Activated T-helper 2 cell treated with anti-CD3 and anti-CD28 coated beads, Interferon-gamma antibody, Interleukin-2, Interleukin-4, amounts not matched to agents 10 μg/mL and 5 μg/mL and 100 μg/mL, durations not matched to agents 14 hours and 24 hours and 36 hours (primary cell): ENCODE measurements at places on chromosomes 3 and 15. TPM values are rescaled to one million over a fixed set of nuclear protein-coding genes. Genes with fewer than 3 reads are reported as not detected.

The PTPRG gene
- 5.1 and 5.3 TPM in 2 replicates for total RNA-seq

The ECE2 gene
- not detected in 2 replicates for total RNA-seq

The GP9 gene
- not detected in 2 replicates for total RNA-seq

The NR1D2 gene
- total RNA-seq = 2.5 and 3.3 TPM in 2 replicates

The IQCF5 gene
- not detected in 2 replicates for total RNA-seq

The PRRT3 gene
- total RNA-seq = 10.7 and 11.3 TPM in 2 replicates

- no peaks in the 10 kb centered on the region for H3K4me1 ChIP-seq
- no peak overlapping the region for H3K4me3 ChIP-seq
- H3K27me3 ChIP-seq = peaks cover 1% of the 10 kb centered on the region
- no peak for DNase-seq
- H3K36me3 ChIP-seq = no peaks in the 10 kb centered on the region
Observed at GRCh38 chr3:14787630-14788029, 31.1 kb upstream of the FGD5 start.

DNA sequence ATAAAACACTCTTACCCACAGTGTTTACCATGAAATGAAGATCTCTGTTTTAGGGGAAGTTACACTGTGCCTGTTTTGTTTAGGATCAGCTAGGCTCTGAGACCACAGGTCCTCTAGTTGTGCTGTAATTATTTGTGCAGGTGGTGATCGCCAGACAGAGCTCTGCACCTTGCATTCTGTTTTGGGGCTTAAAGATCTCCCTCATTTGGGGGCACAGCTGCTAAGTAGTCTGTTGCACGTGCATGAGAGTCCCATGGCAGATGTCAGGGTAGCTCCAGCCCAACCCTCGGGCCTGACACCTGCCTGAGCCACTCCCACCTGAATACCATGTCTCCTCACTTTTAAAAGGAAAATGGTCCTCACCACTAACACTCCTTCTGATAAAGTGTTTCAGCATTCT, 12.4 kb downstream of the C3orf20 start:
- H3K27ac ChIP-seq = no peak overlapping the region
- H3K27me3 ChIP-seq = no peaks in the 10 kb centered on the region
- H3K4me3 ChIP-seq = no peak overlapping the region
- no peaks in the 10 kb centered on the region for H3K36me3 ChIP-seq
- H3K4me1 ChIP-seq = no peaks in the 10 kb centered on the region

GRCh38 chr3:54520060-54520459, 397.7 kb downstream of the CACNA2D3 start:
- H3K27me3 ChIP-seq = no peaks in the 10 kb centered on the region
- no peaks in the 10 kb centered on the region for H3K4me1 ChIP-seq
- H3K4me3 ChIP-seq = no peak overlapping the region

- peaks cover 19% of the 10 kb centered on the region for H3K4me1 ChIP-seq
- no peak overlapping the region for H3K4me3 ChIP-seq
- no peak overlapping the region for H3K27ac ChIP-seq
- peaks cover 11% of the 10 kb centered on the region for H3K27me3 ChIP-seq
- DNase-seq = no peak
Observed at GRCh38 chr3:98776140-98776493, 13.0 kb downstream of the ST3GAL6 start.

DNA sequence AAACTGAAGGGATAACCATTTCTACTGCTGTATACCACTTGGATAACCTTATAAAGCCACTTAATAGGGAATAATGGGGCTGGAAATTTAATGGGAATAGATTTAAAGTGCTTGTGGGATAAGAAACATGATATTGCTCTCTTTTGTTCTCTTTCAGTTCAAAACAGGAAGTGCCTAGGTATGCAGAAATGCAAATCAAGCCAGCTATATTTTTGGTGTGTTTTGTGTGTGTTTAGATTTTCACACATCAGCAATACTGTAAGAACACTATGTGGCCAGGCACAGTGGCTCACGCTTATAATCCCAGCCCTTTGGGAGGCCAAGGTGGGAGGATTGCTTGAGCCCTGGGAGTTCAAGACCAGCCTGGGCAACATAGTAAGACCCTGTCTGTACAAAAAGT, 442.3 kb upstream of the TPRG1 start:
- no peak overlapping the region for H3K27ac ChIP-seq
- no peak overlapping the region for H3K4me3 ChIP-seq
- H3K27me3 ChIP-seq = peaks cover 3% of the 10 kb centered on the region
- peaks cover 5% of the 10 kb centered on the region for H3K36me3 ChIP-seq

- peaks cover 14% of the 10 kb centered on the region for H3K4me1 ChIP-seq
- no peak overlapping the region for H3K27ac ChIP-seq
- peaks cover 3% of the 10 kb centered on the region for H3K27me3 ChIP-seq
- no peaks in the 10 kb centered on the region for H3K36me3 ChIP-seq
Observed at GRCh38 chr15:65054333-65055200, 9.4 kb downstream of the SLC51B start.

- H3K4me1 ChIP-seq = peaks cover 54% of the 10 kb centered on the region
- DNase-seq = no peak
- peaks cover 1% of the 10 kb centered on the region for H3K36me3 ChIP-seq
- H3K27me3 ChIP-seq = no peaks in the 10 kb centered on the region
- H3K4me3 ChIP-seq = no peak overlapping the region
- peak overlapping the region; percentile 64 for H3K27ac ChIP-seq
Observed at GRCh38 chr3:15630646-15631350, 29.3 kb downstream of the BTD start.

DNA sequence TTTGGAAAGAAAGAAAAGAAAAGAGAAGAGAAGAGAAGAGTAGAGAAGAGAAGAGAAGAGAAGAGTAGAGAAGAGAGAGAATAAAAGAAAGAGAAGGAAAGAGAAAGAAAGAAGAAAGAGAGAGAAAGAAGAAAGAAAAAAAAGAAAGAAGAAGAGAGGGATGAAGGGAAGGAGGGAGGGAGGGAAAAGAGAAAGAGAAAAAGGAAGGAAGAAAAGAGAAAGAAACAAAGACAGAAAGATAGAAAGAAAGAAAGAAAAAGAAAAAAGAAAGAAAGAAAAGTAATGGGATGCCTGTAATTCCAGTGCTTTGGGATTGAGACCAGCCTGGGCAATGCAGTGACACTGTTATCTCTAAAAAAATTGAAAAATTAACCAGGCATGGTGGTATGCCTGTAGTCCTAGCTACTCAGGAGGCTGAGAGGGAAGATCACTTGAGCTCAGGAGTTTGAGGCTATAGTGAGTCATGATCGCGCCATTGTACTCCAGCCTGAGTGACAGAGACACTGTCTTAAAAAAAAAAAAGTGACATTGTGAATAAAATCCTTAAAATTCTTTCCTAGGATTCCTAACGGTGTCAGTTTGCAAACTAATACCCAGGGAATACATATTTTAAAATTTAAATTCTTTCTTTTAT, 1.7 kb downstream of the RASL12 start:
- H3K4me1 ChIP-seq = peaks cover 2% of the 10 kb centered on the region
- H3K27me3 ChIP-seq = peaks cover 53% of the 10 kb centered on the region
- H3K27ac ChIP-seq = no peak overlapping the region
- no peak for DNase-seq

- H3K27ac ChIP-seq = peak overlapping the region; percentile 70
- H3K4me1 ChIP-seq = peaks cover 61% of the 10 kb centered on the region
- no peak for DNase-seq
- H3K4me3 ChIP-seq = no peak overlapping the region
Observed at GRCh38 chr3:171230865-171231264, 204.3 kb upstream of the SLC2A2 start.

- no peak overlapping the region for H3K4me3 ChIP-seq
- no peak for DNase-seq
- H3K4me1 ChIP-seq = no peaks in the 10 kb centered on the region
- H3K27me3 ChIP-seq = peaks cover 9% of the 10 kb centered on the region
Observed at GRCh38 chr15:51046799-51047449, 47.8 kb downstream of the TNFAIP8L3 start.

GRCh38 chr15:74891469-74891868, 1.6 kb downstream of the MPI start:
- H3K36me3 ChIP-seq = peaks cover 46% of the 10 kb centered on the region
- peaks cover 36% of the 10 kb centered on the region for H3K4me1 ChIP-seq
- peak overlapping the region; percentile 47 for H3K4me3 ChIP-seq
